ENCODE measurements at places on chromosomes 5 and 9.

GRCh38 chr5:36950586-36951457 is 74.3 kb downstream of the NIPBL start:
- DNase-seq = no peak

- DNase-seq = no peak
Observed at GRCh38 chr5:124728968-124729332, 17.5 kb downstream of the ZNF608 start.

DNA sequence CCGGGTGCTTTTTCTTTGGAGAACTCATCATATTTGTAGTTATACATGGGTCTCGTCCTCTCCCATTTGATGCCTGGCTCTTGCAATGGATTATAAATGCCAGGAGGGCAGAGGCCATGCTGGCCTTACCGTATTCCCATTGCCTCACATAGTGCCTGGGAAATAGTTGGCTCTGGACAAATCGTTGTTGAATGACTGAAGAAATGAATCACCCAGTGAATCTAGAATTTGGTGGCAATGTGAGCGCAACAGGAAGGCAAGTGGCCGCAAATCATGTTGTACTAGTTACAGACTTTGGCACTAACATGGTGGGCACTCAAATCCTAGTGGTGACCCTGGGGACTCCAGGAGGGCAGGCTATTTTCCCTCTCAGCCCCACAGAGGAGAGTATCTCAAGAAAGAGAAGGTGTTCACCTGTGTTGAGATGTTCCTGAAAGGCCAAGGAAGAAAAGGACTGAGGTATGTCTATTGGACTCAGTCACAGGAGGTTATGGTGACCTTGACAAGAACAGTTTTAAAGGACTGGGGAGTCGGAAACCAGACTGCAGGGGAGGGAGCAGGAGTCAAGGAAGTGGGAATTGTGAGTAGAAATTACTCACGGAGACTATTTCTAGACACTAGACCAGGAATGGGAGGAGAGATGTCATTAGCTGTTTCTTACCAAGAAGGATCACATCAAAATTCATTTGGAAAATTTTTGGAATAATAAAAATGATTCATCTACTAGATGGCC is 61.7 kb upstream of the COL15A1 start:
- no peak for DNase-seq

- DNase-seq = no peak
Observed at GRCh38 chr9:19372567-19372966, 7.5 kb downstream of the RPS6 start.

DNA sequence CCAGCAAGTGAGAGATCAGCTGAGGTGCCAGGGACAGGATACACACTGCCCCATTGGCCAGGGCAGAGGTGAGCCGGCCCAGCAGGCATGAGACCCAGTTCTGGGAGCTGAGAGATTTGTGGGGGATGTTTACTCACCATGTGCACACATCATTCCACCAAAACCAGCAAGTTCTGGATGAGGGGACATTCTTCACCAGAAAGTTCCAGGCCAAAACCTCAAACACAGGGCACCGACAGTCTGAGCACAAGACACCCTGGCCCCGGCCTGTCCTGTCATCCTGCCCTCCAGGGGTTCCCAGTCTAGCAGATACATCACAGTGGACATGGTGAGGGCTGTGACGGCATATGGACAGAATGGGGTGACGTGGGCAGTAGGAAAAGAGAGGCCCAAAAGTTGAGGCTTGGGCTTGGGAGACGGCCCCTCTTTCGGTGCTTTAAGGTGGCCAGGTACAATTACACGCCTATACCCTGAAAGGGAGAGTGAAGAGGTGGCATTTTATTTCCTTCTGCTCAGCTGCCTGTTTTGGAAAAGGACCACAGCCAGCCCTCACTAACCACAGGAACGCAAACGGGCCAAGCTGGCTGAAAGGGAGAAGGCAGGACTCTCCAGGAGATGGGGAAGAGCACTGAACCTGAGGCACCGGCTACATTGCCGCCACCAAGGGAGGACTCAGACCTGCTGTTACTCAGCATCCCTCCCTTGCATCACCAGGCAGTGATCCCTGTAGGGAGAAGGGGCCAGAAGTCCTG is 64.0 kb downstream of the SHB start:
- DNase-seq = no peak

Measured in activated T-cell treated with anti-CD3 and anti-CD28 coated beads, Interleukin-2, amount 50 U/mL, for 72 hours (primary cell).